Hematopoietic multipotent progenitor cell (in vitro differentiated cells): ENCODE measurements at places on chromosomes 12 and 14. TPM values are rescaled to one million over a fixed set of nuclear protein-coding genes. Genes with fewer than 3 reads are reported as not detected.

Gene DCN
- not detected for total RNA-seq

Gene CLEC9A
- total RNA-seq, result 8.3 TPM

Gene DCD
- total RNA-seq, result not detected

- no peak for DNase-seq
These were observed 3.5 kb downstream of the SLC38A2 start for GRCh38 chr12:46369095-46369473.

DNA sequence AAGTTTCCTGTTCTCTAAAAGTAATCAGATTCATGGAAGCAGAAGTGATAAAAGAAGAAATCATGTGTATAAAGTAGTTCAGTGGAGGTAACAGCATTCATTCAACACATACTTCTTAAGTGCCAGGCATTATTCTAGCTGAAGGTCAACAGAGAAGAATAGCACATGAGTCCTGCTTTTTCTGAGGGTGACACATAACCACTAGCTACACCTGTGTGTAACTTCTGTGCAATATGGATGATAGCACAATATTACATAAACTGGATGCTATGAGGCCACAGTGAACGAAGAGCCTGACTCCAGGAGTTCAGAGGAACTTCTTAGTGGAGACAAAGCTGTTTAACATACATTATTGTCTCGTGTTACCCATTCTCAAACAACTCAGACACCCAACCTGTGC, 114.3 kb upstream of the PCED1B start:
- DNase-seq, result no peak

- peak; percentile 92 for DNase-seq
These were observed at the start of gene KLRG1 for GRCh38 chr12:8989413-8989812. Gene KLRG1 (plus strand): TSS chr12:8989546. CDS start chr12:8989636, 90 bp downstream.

GRCh38 chr14:73817020-73817655, 34.5 kb upstream of the PTGR2 start:
- no peak for DNase-seq
